ENCODE measurements at places on chromosomes 11 and 22.

GRCh38 chr11:19352072-19352770 lies 111.5 kb upstream of the E2F8 start:
- DNase-seq: no peak

GRCh38 chr11:128763224-128763623 lies 69.4 kb downstream of the FLI1 start:
- DNase-seq: no peak

- DNase-seq: peak; percentile 64
Measured at GRCh38 chr11:133579165-133580031, 47.1 kb upstream of the OPCML start.

DNA sequence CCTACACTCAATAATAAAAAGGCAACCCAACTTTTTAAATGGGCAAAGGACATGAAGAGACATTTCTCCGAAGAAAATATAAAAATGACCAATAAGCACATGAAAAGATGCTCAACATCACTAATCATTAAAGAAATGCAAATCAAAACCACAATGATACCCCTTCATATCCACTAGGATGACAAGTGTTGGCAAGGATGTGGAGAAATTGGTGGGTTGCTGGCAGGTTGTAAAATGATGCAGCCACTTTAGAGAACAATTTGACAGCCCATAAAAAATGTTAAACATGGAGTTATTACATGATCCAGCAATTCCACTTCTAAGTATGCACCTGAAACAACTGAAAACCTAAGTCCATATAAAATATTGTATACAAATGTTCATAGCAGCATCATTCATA lies 73.2 kb upstream of the LMO2 start:
- DNase-seq: no peak

DNA sequence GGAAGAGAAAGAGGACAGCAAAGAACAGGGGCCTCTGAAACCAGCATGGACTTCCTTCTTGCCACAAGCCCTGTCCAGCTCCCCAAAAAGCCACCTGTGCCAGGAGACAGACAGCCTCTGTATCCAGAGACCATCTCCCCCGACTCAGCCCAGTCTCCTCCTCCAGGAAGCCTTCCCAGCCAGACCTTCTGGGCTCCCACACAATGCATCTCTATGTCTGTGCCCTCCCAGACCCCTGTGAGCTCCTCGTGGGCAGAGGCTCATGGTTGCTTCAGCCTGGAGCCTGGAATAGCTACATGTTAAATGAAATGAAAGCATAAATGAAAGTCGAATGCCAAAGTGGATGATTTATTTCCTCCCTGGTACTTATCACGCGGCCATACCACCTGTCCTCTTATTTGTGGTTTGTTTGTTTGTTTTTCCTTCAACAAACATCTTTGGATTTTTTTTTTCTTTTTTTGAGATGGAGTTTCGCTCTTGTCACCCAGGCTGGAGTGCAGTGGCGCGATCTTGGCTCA lies 7.3 kb upstream of the ARAP1 start:
- no peak for DNase-seq

DNA sequence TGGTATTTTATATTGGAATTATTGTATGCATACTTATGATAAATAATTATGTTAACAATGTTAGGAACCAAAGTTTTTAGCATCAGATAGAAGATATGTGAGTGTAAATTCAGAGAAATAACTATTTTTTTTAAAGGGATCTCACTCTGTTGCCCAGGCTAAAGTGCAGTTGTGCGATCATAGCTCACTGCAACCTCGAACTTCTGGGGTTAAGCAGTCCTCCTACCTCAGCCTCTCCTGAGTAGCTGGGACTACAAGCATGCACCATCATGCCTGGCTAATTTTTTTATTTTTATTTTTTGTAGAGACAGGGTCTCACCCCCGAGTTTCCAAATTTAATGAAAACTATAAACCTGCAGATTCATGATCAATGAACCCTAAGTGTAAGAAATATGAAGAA lies 33.6 kb upstream of the RCE1 start:
- DNase-seq: no peak

DNA sequence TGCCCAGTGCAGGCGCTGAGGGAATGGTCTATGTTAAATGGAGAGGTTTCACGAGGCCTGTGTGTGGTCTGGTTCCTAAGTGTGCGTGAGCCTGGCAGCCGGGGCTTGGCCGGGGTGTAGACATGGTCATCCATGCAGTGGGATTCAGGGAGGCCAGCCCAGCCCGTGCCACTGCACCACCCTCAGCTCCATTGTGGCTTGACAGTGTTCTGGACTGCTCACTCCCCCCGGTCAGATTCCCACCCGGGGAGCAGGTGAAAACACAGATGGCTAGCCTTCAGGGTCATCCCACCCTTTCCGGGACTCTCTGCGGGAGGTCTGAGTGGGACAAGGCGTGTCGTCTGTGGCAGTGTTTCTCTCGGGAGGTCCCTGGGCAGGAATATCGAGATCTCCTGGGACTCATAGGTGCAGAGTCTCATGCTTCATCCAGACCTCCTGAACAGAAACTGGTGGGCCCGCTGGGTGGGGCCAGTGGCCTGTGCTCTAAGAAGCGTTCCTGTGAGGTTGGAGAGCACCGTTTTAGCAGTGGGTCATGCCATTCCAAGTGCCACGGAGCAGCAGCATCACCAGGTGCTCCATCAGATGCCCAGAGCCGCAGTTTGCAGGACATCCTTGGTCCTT lies 52.3 kb downstream of the ST14 start:
- DNase-seq: peak; percentile 41

GRCh38 chr11:2998073-2998850 lies 6.1 kb upstream of the NAP1L4 start:
- no peak for DNase-seq

- no peak for DNase-seq
Measured at GRCh38 chr22:47155131-47155885, 392.9 kb downstream of the TBC1D22A start.

GRCh38 chr22:41401781-41402648 lies 20.3 kb downstream of the TEF start:
- no peak for DNase-seq

Data from kidney (tissue), 22 donors.